NCI-H187 treated with DMSO at 0.1 percent for 48 hours (cell line): ENCODE measurements at places on chromosomes 3 and 15.

GRCh38 chr3:155712008-155712407, 32.9 kb downstream of the PLCH1 start:
- no peak for DNase-seq

- no peak for DNase-seq
These were observed 194.4 kb downstream of the SLCO3A1 start for GRCh38 chr15:92047900-92048299.

- DNase-seq: no peak
These were observed 176.1 kb upstream of the THBS1 start for GRCh38 chr15:39404767-39405181.

- no peak for DNase-seq
These were observed 82.8 kb downstream of the MEGF11 start for GRCh38 chr15:66170716-66171115.

- DNase-seq: no peak
These were observed 29.5 kb downstream of the CLEC3B start for GRCh38 chr3:45055411-45056143.

DNA sequence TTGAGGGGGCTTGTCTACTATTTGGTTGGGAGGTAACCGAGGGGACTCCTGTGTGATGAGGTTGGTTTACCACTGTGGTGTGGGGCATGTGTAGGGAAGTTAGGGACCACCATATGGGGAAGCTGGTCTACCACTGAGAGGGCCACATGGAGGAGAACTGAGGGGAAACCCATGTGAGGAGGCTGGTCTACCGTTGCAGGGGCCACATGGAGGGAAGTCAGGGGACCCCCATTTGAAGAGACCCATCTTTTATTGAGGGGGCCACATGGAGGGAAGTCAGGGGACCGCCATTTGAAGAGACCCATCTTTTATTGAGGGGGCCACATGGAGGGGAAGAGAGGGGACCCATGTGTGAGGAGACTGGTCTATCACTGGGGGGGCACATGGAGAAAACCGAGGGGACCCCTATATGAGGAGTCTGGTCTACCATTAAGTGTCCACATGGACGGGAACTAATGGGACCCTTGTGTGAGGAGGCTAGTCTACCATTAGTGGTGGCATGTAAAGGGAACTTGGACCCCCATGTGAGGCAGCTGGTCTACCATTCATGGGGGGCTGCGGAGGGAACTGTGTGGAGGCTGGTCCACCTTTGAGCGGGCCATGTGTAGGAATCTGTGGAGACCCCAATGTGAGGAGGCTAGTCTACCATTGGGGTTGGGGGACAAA, 165.5 kb downstream of the FBLN2 start:
- no peak for DNase-seq

DNA sequence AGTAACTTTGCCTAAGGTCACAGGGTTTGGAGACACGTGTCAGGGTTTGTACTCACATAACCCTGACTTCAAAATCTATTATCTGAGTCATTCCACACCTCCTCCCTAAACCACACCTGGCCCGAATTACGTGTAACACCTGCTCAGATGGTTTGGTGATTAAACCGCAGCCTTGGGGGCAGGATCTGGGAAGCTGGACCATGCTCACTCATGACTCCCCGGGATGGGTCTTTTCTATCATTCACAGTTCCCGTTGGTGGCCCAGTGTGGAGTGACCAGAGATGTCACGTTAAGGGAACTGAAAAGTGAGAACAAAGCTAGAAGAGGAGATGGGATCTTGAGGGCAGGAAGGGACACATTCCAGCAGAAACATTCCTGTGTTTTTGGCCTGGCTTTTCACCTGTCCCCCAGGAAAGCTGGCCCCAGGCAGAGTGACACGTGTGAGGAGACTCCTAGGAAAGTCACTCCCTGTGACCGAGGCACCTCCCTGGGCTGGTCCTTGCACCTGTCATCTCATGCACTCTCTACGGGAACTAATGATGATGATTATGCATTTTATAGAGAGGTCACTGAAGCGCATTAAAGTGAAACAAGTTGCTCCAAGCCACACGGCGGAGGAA, 75.4 kb upstream of the POMGNT2 start:
- DNase-seq: no peak

- no peak for DNase-seq
These were observed 16.4 kb upstream of the LDHAL6B start for GRCh38 chr15:59190291-59190690.
